ENCODE measurements at places on chromosomes 11 and 22.

DNA sequence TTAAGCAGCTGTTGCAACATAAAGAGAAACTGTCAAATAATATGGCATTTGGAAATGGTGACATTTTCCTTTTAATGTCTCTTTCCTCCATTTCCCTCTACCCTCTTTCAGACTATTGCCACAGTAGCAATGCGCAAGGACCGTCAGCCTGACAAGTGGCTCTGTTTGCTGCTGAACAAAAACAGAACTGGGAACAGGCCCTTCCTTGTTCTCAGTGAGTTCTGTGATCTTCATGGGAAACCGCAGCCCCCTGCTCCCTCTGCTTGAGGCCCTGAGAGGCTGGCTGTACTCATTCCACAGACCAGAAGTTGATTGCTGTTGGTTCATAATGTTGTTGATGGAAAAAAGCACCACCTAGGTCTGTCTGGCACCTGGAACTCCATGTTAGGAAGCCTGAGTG lies 559.7 kb downstream of the OPCML start:
- no peak for DNase-seq

DNA sequence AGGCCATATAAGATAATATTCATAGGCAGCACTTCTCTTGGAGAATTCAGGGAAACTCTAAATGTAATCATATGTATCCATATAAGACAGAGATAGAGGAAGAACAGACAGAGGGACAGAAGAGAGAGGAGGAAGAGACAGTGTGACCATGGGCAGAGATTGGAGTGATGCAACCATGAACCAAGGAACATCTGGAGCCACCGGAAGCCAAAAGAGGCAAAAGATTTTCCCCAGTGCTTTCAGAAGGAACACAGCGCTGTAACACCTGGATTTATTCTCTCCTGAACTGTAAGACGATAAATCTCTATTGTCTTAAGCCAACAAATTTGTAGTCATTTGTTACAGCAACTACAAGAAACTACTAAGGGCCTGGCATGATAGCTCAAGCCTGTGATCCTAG lies 57.7 kb downstream of the GAB2 start:
- no peak for DNase-seq

GRCh38 chr22:23520863-23521440 lies 59.1 kb downstream of the IGLL1 start:
- no peak for DNase-seq

DNA sequence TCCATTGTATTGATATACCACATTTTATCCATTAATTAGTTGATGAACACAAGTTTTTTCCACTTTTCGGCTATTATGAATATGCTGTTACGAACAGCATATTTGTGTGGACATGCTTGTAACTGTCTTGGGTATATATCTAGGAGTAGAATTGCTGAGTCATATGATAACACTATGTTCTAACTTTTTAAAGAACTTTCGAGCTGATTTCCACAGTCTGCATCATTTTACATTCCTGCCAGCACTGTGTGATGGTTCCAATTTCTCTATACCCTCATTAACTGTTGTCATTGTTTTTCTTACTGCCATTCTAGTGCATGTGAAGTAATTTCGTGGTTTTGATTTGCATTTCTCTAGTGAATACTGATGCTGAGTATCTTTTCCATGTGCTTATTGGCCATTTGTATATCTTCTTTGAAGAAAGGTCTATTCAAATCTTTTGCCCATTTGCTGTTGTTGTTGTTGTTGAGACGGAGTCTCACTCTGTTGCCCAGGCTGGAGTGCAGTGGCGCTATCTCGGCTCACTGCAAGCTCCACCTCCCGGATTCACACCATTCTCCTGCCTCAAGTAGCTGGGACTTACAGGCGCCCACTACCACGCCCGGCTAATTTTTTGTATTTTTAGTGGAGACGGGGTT lies 7.4 kb upstream of the RCE1 start:
- no peak for DNase-seq

- no peak for DNase-seq
These were observed 22.3 kb upstream of the NRGN start for GRCh38 chr11:124717421-124717785.

DNA sequence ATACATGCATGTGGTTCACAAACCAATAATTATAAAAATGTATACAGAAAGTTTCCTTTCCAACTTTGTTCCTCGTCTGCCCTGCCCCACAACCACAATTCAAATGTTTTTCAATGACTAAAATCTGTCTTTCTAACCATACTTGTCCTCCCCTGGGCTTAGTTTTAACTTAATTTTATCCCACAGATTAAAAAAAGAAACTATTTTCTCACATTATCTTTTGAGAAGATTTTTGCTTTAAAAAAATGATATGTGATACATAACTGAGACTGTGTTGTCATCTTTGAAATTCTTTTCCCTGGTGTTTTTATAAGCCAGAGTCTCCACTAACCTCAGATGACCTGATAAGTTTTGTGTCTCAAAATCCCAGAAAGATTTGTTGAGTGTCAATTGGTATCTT lies 79.0 kb downstream of the FDX1 start:
- no peak for DNase-seq

GRCh38 chr11:87712802-87713202 lies 462.4 kb downstream of the RAB38 start:
- DNase-seq: no peak

GRCh38 chr22:47588578-47588960 lies 826.1 kb downstream of the TBC1D22A start:
- DNase-seq: no peak

- no peak for DNase-seq
These were observed 88.4 kb downstream of the CCDC81 start for GRCh38 chr11:86463120-86463519.

DNA sequence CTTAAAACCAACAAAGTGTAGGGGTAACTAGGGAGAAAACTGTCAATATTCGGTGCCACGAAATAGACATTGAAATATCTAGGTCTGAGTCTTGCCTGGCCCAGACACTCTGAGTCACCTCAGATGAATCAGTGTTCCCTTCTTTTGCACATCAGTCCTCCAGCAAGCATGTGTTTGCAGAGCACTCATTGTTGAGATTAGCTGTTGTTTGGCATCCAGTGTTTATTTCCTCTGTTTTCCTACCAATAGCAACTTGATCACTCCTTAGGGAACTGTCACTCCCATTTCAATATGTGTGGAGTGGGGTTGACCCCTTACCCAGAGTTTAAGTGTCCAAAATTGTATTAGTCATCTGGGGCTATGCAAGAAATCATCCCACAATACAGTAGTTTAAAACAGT lies 4.7 kb upstream of the ASCC2 start:
- no peak for DNase-seq

- DNase-seq: no peak
These were observed 103.4 kb downstream of the NAV2 start for GRCh38 chr11:19816040-19816439.

- DNase-seq: no peak
These were observed 9.7 kb downstream of the LRFN4 start for GRCh38 chr11:66866511-66866986.

DNA sequence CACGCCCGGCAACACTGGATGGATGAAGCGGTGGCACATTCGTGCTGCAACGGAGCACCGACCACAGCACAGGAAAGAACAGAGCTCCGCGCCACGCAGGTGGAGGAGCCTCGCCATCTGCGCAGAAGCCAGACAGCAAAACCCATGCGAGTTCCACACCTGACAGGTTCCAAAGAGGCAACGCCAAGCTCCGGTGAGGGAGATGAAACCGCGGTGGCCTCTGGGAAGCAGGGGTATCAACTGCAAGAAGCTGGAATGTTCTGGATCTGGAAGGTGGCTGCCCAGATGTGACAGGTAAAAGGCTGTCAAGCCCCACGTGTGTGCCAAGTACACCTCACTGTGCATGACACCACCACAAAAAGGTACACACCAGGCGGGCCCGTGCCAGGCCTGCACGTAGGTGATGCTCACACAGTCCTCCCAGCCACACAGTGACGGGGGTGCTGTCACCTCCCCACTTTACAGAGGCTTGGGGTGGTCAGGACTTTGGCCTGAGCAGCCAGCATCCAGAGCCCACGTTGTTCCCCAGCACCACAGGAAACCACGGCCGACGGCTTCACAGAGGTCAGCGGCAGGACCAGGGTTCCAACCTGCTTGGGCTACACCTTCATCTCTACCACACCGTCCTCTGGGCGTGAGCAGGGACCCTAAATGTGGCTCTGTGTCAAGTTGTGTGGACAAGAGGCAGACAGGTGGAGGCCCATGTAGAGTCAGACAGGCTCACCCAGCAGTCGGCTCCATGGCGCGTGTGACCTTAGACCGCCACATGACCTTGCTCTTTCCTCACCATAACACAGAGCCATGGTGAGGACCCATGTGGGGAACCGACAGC lies 19.7 kb upstream of the EFCAB6 start:
- no peak for DNase-seq

DNA sequence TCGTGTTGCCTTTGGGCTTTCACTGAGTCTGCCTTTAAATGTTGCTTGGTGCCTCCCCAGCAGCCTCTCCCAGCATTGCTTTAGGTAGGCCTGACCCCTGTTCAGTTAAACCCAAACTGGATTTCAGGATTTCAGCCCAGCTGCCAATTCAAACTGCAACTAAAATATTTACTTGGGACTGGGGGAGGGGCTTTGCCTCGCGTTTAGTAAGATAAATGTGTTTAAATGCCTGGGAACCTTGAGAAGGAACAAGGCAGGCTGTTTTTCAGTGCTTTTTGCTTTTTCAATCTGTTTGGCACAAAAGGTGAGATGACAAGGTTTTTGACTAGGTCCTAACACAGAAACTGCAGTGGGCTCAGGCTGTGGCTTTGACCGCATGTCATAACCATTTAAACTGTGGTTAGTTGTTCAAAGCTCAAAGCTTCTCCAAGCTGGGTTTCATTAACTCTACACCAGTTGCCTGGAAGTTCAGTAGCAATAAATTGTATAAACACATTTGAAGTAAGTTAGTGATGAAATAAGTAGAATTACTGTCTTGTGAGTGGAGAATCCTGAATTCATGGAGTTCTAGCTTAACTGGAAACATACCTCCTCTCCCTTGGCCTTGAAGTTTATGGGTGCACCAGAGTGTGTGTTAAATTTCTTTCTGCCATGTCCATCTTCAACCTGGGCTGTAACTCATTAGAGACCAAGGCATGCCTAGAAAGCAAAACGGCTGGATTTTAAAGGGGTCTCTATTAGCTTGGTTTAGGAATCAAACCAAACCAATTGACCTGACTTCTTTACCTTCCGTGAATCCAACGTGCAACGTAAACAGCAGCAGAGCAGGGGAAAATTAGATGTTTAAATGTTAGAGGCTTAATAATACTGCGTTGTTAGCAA lies 3.6 kb downstream of the PKNOX2 start:
- no peak for DNase-seq

- peak; percentile 65 for DNase-seq
These were observed 15.2 kb upstream of the SORL1-AS1 start for GRCh38 chr11:121467965-121468364.

- no peak for DNase-seq
These were observed 946.0 kb downstream of the FAM181B start for GRCh38 chr11:81787584-81788049.

DNA sequence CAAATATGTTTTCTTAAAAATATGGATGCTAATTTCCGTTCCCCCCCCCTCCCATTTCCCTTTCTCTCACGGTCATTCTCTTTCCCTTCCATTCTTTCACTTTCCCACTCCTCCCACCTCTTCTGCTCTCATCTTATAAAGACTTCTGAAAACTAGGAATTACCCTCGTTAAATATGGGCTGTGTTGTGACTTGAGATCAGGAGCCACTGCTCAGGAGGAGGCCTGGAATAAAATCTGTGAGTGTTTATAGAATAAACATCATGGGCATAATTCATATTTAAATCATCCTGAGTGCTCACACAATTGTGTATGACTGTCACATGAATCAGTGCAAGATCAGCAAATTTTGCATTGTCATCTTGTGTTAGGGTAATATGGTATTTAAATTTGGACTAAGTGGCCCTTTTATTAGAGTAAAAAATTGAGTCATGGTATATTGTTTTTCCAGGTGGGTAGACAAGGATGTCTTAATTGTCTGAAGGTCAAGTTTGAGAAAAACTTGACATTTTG lies 208.0 kb downstream of the DDX10 start:
- no peak for DNase-seq

DNA sequence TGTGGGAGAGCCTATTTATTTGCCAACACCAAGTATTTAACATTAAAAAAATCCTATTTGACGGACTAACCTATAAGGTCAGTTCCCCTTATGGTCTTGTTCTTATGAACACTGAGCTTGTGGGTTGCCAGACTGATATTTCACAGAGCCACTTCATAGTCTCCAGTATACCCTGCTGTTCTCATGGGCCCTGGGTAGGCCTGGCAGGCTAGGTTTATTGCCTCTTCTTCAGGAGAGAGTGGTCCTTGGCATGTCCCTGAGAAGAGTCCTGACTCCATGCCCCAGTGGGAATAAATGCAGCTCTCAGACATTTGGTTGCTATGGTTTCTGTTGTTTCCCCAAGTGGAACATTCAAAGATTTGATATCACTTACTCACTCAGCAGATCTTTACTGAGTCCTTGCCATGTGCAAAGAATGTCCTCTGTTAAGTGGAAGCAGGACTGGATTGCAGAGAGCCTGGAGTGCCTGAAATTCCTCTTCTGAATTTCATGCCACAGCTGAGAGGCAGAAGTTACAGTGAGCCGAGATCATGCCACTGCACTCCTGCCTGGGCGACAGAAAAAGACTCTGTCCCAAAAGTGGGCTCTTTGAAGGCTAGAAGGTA lies 15.7 kb downstream of the SLC5A1 start:
- DNase-seq: no peak

DNA sequence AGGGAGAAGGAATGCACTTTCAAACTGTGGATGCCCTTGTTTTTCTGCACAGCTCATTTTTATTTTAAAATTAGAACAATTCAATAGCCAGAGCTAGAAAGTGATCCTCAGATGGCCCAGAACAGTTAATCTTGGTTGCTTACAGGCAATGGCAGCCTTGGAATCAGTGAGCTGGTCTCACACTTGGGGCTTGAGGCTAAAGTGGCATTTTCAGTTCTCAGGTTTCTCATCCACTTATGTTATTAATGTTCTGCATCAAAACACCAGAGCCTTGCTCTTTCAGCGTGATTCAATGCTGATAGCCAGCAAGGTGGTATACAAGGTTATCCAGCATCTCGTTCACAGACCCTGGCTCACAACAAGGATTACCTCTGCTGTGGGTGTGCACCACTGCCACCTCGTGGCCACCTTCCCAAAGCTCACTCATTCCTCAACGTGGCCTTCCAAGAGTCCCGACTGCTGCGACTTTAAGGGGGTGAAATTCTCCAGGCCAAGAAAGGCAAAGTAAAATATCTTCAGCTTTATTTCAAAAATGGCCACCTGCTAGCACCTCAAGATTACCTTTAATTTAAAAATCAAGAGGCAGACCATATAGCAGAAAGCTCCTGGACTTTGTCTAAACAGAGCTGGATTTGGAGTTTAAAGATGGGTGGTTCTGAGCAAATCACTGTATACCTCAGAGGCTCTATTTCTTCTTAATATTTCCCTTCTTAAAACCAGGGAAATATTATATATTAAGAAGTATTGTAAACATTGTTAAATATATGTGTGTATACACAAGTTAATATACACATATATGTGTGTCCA lies 34.2 kb upstream of the FSHB start:
- DNase-seq: peak; percentile 16

DNA sequence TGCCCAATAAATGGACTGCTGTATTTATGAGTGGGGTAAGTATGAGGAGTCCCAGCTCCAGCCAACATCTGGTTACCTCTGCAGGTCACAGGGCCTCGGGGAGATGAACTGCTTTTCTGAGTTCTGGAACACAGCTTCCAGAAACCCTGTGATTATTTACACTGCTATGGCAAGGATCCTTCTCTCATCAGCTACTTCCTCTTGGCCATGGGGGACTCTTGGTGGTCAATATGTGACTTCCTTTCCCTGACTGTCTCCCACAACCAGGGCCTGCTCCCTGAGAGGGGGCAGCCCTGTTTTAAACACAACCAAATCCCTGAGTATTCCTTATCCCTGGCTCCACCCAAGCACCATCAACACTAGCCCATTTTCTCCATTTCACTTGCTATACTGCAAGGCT lies 10.0 kb downstream of the RHOG start:
- DNase-seq: no peak

GRCh38 chr11:64853709-64854108 lies 9.3 kb upstream of the CDC42BPG start:
- no peak for DNase-seq
